ENCODE measurements at places on chromosomes 4 and X.

GRCh38 chr4:113921089-113921794 is 58.2 kb downstream of the ARSJ start:
- no peak for DNase-seq

DNA sequence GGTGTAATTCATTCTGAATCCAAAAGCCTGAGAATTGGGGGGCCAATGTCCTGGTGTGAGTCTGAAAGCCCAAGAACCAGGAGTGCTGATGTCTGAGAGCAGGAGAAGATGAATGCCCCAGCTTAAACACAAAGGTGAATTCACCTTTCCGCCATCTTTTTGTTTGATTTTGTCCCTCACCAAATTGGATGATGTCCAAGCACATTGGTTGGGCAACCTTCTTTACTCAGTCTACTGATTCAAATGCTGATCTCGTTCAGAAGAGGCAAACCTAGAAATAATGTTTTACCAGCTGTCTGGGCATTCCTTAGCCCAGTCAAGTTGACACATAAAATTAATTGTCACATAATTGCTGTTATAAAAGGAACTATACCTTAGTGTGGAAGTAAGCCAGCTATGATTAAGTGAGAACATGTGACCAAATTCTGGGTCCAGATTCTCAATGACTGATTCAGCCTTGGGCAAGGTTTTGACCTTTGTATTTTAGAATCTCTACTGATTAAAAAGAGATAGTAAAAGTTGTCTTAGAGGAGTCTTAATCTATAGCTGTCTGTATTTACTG is 34.5 kb upstream of the SLC4A4 start:
- no peak for DNase-seq

GRCh38 chr4:182552948-182553347 is 309.7 kb downstream of the TENM3 start:
- no peak for DNase-seq

GRCh38 chrX:29229802-29230201 is 642.6 kb downstream of the IL1RAPL1 start:
- no peak for DNase-seq

- no peak for DNase-seq
Measured at GRCh38 chrX:45006002-45006800, 133.2 kb downstream of the KDM6A start.

GRCh38 chrX:49991758-49992157 is 69.4 kb downstream of the CLCN5 start:
- DNase-seq = no peak

- DNase-seq = no peak
Measured at GRCh38 chrX:68417651-68418050, 15.6 kb downstream of the OPHN1 start.

All from NCI-H526 treated with DMSO at 0.1 percent for 48 hours (cell line).